Suppressor macrophage treated with lipopolysaccharide for 1 hour (primary cell): ENCODE measurements at places on chromosomes 1 and 21.

- DNase-seq, result peak; percentile 8
These were observed 322.9 kb downstream of the BARHL2 start for GRCh38 chr1:90394247-90394646.

- DNase-seq, result no peak
These were observed 9.8 kb upstream of the NOS1AP start for GRCh38 chr1:162059721-162060120.

- DNase-seq, result no peak
These were observed 90.4 kb downstream of the INTS7 start for GRCh38 chr1:211944733-211945500.

GRCh38 chr1:82972841-82973553, 1025.9 kb downstream of the TTLL7 start:
- DNase-seq, result no peak

GRCh38 chr1:95223110-95223509, 10.9 kb upstream of the RWDD3 start:
- DNase-seq, result no peak

DNA sequence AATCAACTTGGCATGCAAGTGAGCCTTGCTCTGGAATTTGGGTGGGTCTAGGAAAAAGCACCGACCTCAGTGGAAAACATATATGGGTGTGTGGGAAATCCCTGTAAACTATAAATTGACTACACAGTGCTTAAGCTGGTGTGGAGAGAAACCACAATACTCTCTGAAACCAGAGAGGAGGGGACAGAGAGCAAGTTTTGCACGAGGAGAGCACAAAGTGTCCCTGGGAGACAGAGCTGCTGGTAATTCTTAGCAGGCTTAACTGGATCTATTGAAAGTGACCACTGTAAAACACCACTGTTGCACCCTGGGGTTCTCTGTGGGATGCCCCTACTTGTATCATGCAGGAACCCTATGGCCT, 12.8 kb downstream of the KCNJ15 start:
- peak; percentile 57 for DNase-seq

- no peak for DNase-seq
These were observed 730 bp downstream of the NOS1AP start for GRCh38 chr1:162070094-162070748.

DNA sequence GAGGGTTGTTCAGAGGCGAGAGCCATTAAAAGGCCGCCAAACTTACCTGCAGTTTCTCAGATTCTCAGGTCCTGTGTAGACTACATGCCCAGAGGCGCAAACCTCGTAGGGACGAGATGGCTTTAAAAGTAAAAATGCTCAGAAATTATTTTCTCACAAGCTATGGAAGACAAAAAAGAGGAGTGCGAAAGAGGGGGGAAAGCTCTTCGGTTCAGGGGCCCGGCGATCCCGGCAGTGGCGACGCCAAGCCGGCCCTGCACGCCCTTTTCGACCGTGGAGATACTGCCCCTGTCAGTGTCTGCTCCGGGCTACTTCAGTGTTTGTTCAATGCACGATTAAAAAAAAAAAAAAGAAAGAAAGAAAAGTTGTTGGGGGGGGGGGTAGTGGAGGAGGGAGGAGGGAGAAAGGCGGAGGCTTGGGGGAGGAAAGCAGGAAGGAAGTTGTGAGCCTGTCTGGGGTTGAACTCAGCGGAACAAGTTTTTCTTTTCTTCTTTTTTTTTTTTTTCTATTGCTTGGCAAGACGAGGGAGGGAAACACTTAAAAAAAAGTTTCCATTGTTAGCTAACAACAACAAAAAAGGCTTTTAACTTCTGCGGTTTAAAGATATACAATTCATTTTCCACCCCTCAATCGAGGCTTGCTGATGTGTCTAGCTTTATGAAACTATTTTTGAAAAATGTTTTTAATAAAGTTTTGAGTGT, at the start of gene ITPKB:
Gene ITPKB (minus strand): TSS at position 288 of the 701 bp plus-strand sequence. CDS start 1,824 bp downstream, outside the sequence.
- DNase-seq, result peak; percentile 76

GRCh38 chr1:16120940-16121410, 34.9 kb downstream of the EPHA2 start:
- no peak for DNase-seq

DNA sequence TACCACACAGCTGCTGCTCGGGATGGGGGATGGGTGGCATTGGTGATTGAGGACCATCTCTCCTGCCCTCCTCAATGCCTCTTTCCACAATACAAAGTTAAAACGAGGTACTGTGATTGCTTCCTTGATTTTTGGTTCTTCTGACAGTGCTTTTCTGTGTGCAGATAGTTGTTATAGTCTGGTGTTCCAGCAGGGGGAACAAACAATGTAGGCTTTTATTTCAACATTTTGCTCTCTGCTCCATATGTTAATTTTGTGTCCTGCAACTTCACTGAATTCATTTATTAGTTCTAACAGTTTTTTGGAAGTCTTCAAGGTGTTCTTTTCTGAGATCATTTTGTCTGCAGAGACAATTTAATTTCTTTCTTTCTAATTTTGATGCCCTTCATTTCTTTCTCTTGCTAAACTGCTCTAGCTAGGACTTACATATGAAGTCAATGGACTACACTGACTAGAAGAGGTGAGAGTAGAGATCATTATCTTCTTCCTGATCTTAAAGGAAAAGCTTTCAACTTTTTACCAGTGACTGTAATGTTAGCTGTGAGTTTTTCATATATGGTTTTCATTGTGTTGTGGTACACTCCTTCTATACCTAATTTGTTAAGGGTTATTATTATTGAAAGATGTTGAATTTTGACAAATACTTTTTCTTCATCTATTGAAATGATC, 45.4 kb downstream of the TNFSF18 start:
- DNase-seq, result no peak

GRCh38 chr21:32587120-32587519, 1.8 kb upstream of the TCP10L start:
- no peak for DNase-seq

GRCh38 chr21:39825250-39825649, 42.0 kb upstream of the PCP4 start:
- DNase-seq, result no peak
